ENCODE measurements at places on chromosomes 12 and 14.

GRCh38 chr12:95248604-95249360 is 31.2 kb downstream of the VEZT start:
- peak; percentile 80 for DNase-seq

DNA sequence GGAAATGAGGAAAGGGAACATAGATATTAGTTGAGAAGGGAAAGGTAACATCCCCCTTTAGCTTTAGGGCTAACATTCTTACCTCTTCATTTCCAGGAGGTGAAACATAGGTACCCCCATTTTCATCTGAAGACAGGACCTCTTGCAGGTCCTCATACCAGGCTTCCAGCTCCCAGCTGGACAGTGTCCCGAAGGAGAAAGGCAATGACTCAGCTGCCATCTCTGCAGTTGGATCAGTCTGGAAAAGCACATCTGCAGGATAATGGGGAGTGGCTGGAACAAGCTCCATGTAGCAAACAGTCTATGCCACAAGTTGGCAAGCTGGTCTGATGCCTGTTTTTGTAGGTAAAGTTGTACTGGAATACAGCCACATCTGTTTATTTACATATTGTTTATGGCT is 3.1 kb downstream of the DDIT3 start:
- DNase-seq = no peak

DNA sequence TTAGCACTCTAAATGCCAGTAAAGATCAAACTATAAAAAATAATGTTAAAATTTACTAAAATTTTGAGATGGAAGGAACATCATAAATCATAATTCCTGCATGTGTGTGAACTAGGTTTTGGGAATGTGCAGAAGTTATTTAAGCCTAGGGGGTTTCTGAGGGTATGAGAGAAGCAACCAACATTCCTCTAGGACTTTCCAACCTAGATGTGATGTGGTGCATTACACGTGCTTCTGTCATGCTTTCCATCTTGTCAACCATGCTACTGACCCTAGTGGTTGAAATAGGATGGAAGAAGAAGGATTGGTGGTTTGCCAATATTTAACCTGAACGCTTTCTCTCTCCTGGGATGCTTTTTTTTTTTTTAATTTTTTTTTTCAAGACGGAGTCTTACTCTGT is 209.3 kb downstream of the AEBP2 start:
- DNase-seq = no peak

DNA sequence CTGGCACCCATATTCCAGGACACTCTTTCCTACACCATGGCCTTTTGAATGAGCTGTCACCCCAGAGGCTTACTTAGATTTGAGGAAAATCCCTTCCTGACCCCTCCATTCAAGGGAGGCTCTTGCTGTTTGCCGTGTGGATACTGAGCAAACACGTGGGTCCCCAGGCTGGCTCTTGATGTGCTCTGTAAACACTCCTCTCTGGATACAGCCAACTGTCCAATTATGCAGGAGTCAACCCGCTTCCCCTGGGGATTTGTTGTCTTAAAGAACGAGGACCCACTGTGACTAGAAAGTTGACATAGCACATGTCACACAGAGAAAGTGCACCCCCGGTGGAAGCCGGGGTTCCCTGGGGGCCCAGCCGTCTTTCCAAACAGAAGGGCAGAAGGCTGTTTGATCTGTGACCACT is 75.8 kb upstream of the CEP83 start:
- DNase-seq = no peak

DNA sequence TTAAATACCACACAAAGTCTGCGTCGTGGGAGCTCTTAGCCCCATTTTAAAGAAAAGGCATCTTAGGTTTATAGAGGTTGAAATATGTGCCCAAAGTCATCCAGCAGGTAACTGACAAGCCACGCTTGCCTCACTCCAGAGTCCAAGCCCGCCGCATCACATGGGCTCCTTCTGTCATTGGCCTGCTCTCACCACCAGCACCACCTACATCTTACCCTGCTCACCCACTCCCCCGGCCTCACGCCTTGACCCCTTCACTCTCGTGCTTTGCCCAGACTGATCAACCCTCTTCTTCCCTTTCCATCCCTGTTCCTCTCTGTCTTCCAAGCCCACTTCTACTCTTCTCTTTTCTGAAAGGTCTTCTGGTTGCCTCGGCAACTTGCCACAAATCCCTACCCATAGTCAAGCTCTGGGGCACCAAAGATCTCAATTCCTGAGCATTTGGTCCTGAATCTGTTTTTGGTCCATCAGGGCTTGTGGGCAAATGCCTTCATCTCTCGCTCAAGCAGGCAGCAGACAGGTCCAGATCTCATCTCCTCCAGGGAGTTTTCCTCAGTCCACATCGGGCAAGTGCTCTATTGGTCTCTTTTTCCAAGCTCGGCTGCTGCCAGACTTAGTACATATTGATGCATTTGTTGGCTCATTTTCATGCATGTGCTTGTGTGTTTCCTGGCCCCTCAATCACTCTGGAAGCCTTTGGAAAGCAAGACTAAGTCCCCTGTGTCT is 3.5 kb upstream of the KRT1 start:
- DNase-seq = no peak

DNA sequence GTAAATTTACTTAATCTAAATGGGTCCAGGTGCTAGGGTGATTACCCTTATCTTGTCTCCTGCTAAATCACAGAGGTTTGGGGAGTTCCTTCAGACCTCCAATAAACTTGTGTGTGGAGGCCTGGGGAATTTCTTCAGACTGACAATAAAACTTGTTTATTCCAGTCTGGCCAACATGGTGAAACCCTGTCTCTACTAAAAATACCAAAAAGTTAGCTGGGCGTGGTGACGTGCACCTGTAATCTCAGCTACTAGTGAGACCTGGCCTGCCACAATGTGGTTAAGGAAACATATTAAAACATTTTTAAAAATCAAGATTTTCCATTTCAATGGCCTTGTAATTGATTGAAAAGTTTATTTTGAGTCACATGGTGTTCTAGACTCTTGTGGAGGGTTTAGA is 126.9 kb upstream of the FGD4 start:
- no peak for DNase-seq

DNA sequence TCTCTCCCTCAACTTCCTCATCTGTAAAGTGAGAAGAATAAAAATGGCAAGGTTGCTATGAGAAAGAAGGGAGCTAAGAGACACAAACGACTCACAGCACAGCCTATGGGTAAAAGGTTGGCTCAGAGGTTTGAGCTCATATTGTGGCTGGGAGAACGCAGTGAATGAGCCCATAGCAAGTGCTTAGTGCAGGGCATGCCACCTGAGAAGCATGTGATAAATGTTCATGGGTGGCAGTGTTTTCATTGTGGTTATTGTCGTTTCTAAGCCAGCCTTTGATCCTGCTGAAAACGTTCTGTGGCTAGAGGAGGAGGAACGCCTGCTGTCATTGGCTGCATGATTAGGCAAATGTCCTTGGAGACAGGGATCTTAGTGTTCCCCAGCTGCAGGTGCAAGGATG is 150.4 kb downstream of the KSR2 start:
- no peak for DNase-seq

- no peak for DNase-seq
Measured at GRCh38 chr12:65474831-65475230, 196.3 kb downstream of the MSRB3 start.

- DNase-seq = no peak
Measured at GRCh38 chr14:100263141-100263540, 24.2 kb downstream of the YY1 start.

GRCh38 chr14:35365130-35366055 is 39.2 kb downstream of the NFKBIA start:
- DNase-seq = no peak

- DNase-seq = no peak
Measured at GRCh38 chr14:75969891-75970290, 11.9 kb downstream of the TGFB3 start.

- DNase-seq = no peak
Measured at GRCh38 chr12:34390846-34391700, 368.8 kb downstream of the ALG10 start.

GRCh38 chr12:2683283-2684025 is 111.3 kb upstream of the FKBP4 start:
- DNase-seq = no peak

DNA sequence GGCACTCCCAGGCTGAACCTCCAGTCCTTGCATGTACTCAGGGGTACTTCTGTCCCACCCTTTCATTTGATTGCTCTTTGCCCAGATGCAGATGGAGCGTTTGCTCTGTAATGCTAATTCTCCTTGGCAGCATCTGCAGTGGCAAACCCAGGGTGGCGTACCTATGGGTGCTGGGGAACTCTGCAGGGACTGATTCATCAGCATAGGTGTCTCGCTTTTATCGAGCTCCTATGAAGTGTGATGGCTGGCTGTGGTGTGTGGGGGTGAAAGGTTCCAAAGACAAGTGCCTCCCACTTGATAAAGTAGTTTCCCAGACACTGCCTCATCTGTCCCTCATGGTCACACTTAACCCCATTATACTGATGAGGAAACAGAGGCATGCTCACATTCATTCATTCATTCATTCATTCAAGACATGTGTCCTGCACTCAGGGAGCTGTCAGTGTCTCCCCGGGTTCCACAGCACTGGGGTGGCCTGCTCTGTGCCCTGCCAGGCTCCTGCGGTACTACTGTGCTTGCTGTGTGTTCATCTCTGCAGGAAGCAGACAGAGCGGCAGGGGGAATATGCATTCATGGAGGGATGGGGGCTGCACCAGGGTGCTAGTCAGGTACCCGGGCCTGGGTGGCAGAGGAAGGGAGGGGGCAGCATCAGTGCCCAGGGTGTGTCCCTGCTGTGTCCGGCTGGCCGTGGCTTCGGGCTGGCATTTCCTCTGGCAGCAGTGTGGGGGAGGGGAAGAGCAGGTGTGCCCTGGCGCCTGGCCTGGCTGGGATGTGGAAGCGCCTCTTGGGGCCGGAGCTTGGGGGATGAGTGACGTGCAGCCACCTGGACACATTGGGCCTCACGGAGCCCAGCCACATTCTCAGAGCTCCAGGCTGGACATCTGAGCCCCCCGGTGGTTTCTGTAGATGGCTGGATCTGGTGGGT is 110.9 kb downstream of the TSPAN9 start:
- no peak for DNase-seq

DNA sequence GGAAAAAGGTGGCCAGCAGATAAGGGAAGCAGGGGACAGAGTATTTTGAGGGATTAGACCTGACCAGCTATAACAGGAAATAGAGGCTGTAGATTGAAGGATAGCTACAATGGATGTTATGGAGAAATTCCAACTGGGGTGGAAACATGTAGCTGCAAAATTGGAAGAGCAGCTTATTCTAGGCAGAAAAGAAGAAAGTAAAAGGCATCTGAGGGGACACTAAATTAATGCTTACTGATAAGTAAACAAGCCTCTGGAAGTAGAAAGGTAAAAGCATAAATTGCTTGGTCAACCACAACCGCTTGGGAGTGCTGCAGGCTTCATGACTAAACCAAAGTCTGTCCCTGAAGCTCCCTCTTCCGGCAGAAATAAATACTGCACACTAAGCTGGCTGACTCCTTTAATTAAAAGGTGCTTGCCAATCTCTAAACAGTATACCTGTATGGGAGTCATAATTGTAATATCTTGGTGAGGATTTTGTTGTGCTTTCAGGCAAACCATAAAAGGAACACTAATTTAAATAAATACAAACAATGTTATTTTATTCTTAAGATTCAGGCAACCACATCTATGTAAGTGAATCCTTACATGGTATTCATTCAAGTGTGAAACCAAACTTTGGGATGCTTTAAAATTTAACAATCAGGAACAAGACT is 7.7 kb downstream of the UBC start:
- peak; percentile 84 for DNase-seq

DNA sequence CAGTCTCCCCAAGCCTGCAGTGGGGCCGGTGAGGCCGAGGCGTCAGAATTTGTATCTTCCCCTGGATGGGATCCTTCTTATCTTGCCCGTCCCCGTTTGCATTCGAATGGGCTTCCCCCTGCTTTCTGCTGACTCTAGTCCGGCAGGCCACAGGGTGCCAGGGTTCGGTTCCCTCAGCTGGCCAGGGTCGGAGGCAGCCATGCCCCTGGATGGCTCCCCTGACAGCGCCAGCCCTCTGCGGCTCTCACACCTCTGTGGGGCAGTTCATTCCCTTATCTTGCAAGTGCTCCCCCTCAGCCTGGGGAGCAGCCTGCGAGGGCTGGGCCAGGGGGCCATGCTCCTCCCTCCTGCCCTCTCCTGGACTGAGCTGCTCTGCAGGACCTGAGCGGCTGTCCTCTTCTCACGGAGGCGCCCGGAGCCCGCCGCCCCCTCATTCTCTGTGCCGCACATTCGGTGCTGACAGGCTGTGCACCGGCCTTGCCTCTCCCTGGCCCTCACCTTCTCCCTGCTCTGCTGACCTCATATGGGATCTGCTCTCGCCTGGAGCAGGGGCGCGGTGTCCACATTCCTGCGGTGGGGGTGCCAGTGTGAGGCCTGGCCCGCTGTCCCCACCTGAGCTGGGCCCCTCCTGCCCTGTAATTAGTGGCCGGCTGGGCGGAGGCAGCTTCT is 32.8 kb downstream of the KIF26A start:
- DNase-seq = no peak

DNA sequence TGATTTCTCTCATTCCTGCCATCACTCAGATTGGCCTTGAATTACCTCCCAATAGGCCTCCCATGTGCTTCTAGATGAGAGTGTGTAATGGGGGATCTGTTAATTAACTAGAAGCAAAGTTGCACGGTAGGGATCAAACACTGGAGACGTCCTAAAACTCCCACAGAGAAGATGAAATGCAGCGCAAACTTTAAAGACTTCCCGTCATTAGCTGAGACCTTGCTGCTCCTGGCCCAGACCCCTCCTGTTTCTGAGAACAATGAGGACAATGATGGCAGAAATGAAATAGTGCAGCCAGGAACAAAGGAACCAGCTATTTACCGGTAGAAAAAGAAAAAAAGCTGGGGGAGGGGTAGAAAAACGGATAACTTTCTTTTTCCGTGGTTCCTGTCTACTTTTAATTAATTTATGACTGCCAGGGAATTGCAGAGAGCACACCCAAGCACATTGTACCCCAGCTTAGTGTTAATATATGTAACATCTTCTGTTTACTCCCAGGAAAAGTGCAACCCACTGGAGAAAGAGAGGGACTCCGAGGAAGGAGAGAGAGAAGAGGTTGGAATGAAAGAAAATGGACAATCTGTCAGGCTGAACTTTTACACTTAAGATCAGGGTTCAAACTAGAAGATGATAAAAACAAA is 280.7 kb upstream of the SOX5 start:
- peak; percentile 14 for DNase-seq

Measured in renal cortex interstitium (tissue), 15 donors.